ENCODE measurements at places on chromosomes 5 and 9. TPM values are rescaled to one million over a fixed set of nuclear protein-coding genes. Genes with fewer than 3 reads are reported as not detected.

Gene SLC46A2
- total RNA-seq: 0.21 TPM

GRCh38 chr5:112996830-112997374, 20.3 kb downstream of the DCP2 start:
- peaks cover 13% of the 10 kb centered on the region for H3K36me3 ChIP-seq
- DNase-seq: no peak
- H3K27me3 ChIP-seq: no peaks in the 10 kb centered on the region
- no peaks in the 10 kb centered on the region for H3K4me1 ChIP-seq

Gene HTR4
- total RNA-seq: 0.21 TPM

DNA sequence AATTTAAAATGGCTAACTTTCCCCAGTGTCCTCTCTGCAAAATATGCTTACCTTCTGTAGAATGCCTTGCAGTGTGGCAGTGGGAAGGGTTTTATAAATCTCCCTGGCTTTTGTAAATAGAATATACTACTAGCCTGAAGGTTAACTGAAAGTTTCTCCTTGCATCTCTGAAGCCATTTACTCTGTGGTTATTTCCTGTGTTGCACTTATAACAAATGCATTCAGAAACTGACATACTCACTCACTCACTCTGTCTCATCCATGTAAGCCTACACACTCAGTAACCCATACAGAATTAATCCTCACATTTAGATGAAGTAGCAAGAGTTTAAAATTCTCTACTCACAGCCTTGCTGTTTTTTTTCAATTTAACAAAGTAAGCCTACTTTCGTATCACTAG, 87.1 kb upstream of the SH3GL2 start:
- no peaks in the 10 kb centered on the region for H3K4me1 ChIP-seq
- H3K36me3 ChIP-seq: peaks cover 38% of the 10 kb centered on the region
- H3K27me3 ChIP-seq: no peaks in the 10 kb centered on the region
- H3K4me3 ChIP-seq: no peak overlapping the region

GRCh38 chr9:110160123-110160522, 47.8 kb downstream of the C9orf152 start:
- H3K27me3 ChIP-seq: no peaks in the 10 kb centered on the region
- H3K27ac ChIP-seq: no peak overlapping the region
- no peak for DNase-seq
- H3K4me1 ChIP-seq: no peaks in the 10 kb centered on the region
- H3K36me3 ChIP-seq: no peaks in the 10 kb centered on the region

DNA sequence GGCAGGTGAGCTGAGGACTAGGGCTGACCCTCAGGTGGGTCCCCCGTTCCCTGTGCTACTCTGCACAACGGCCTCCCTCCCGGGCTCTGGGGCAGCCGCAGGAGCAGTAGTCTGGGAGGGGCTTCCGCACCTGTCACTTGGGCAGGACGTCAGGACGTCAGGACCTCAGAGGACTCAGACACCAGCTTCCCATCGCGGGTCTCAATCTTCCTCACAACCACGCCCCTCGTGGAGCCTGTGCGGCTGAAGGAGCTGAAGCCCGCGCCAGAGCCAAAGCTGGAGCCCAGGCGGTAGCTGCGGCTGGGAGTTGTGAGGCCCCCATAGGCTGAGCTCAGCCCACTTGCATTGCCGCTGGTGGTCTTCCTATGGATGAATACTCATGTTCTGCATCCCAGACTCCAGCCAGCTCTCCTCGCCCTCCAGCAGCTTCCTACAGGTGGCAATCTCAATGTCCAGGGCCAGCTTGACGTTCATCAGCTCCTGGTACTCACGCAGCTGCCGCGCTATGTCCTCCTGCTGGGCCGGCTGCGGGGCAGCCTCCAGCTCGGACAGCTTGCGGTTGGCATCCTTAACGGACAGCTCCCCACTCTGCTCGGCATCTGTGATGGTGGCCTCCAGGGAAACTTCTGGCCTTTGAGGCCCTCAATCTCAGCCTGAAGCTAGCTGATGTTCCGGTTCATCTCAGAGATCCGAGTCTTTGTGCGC, 381.4 kb upstream of the RGMB start:
- no peak overlapping the region for H3K4me3 ChIP-seq
- H3K36me3 ChIP-seq: no peaks in the 10 kb centered on the region
- H3K27ac ChIP-seq: no peak overlapping the region
- H3K4me1 ChIP-seq: no peaks in the 10 kb centered on the region

GRCh38 chr9:74942801-74943200, 9.9 kb downstream of the C9orf40 start:
- no peak overlapping the region for H3K27ac ChIP-seq
- no peak overlapping the region for H3K4me3 ChIP-seq
- DNase-seq: no peak

Gene CPEB4
- 26.6 TPM for total RNA-seq

DNA sequence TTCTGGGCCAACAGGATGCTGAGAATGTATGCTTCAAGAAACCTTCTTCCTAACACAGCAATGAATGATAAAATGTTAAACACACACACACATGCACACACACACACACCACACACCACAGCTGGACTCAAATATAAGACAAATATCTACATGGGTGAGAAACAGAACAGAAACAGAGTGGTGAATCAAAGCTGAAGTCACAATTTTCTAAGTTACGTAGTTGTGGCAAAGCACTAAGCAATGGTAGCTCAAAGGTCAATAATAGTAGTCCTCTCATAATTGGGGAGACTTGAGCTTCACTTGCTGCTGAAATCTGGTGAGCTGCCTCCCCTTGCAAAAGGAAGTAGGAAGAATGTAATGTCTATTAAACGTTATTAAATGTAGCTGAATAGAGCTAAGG, 33.7 kb upstream of the ITGA1 start:
- H3K4me1 ChIP-seq: no peaks in the 10 kb centered on the region
- H3K27ac ChIP-seq: no peak overlapping the region
- DNase-seq: no peak

GRCh38 chr5:94595281-94595840, 23.0 kb downstream of the KIAA0825 start:
- peaks cover 14% of the 10 kb centered on the region for H3K36me3 ChIP-seq
- no peak overlapping the region for H3K27ac ChIP-seq
- H3K4me1 ChIP-seq: no peaks in the 10 kb centered on the region
- no peak for DNase-seq
- H3K4me3 ChIP-seq: no peak overlapping the region
- no peaks in the 10 kb centered on the region for H3K27me3 ChIP-seq

Measured in tibial nerve (tissue), 4 donors.